ENCODE measurements at places on chromosomes 2 and 18.

- no peak for DNase-seq
Measured at GRCh38 chr2:191916826-191917225, 69.9 kb upstream of the CAVIN2 start.

- no peak for DNase-seq
Measured at GRCh38 chr18:5518899-5519371, 24.9 kb downstream of the EPB41L3 start.

DNA sequence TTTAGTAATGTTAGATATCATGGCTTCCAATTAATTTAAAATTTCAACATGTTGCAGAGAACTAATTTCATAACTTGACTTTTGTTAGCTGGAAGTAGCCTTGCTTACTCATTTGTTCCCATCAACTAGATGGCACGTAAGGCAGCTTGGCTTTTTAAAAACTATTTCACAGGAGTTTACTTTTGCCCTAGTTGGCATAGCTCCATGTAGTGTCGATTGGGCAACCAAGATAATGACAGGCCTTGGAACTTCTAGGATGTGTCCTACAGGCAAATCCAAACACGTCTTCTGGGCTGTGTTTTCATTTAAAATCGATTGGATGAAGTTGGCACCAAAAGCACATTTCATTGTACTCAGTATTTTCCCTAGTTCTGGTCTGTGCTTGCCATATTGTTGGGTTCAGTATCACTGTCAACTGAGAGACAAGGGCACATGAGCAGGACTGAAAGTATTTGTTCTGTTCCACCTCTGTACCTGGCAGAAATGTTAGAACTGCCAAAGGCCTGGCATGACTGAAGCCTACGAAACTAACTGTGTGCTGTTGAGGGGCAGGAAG is 29.4 kb downstream of the HADHB start:
- no peak for DNase-seq

DNA sequence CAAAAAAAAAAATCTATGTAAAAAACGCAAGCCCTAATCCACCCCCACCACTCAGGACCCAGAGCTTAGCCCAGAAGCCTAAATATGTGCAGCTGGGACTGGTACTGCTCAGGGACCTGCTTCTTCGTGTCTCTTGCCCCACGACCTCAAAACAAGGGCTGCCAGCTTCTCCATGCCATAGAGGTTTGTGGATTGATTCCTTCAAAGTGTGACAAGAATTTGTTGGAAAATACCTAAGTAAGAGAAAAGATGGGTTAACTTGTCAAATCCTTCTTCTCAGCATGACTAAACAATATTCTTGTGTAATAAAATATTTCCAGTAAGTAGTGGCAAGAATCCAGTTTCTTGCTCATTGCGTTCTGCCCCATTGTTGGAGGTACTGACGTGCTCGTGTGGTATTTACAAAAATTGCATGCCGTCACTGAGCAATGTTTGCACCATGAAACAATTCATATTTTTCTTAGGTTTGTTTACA is 825 bp upstream of the SCYGR1 start:
- no peak for DNase-seq

- no peak for DNase-seq
Measured at GRCh38 chr2:162164802-162165201, 12.8 kb upstream of the GCG start.

DNA sequence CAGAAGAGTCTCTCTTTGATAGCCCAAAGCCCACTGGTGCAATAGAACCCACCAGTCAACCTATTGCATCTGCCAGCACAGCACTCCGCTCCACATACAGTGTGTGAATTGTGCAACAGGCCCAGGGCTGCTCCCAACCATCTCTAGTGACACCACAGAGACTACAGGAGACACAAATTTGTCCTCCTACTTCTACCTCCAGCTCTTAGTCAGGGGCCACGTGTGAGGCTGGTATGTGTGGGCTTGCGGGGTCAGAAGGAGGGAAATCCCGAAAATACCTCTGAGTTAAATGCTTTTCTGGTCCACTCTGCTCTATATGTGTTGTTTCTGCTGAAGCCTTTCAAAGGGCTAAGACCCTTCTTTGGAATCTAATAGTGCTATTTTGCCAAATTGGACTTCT is 18.0 kb downstream of the DGUOK start:
- DNase-seq: no peak

DNA sequence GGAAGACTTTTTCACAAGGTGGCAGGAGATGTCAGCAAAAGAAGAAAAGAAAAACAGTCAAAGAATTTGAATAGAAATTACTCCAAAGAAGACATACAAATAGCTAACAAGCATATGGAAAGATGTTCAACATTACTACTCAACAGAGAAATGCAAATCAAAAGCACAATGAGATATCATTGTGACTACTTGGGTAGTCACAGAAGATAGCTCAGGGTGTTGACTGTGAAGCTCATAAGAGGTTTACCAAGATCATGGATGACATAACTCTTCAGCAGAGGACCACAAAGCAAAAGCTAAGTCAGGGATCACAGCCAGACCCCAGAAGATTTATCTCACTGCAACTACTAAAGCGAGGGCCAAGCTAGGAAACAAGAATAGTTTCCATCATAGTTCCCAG is 53.0 kb upstream of the TANK start:
- DNase-seq: no peak

GRCh38 chr2:239815671-239816070 is 209.5 kb downstream of the NDUFA10 start:
- no peak for DNase-seq

- peak; percentile 11 for DNase-seq
Measured at GRCh38 chr2:68225119-68225632, 27.2 kb downstream of the PPP3R1 start.

GRCh38 chr2:156892467-156893281 is 364.8 kb upstream of the GALNT5 start:
- peak; percentile 75 for DNase-seq

- no peak for DNase-seq
Measured at GRCh38 chr2:140086964-140087363, 1306.8 kb upstream of the NXPH2 start.

DNA sequence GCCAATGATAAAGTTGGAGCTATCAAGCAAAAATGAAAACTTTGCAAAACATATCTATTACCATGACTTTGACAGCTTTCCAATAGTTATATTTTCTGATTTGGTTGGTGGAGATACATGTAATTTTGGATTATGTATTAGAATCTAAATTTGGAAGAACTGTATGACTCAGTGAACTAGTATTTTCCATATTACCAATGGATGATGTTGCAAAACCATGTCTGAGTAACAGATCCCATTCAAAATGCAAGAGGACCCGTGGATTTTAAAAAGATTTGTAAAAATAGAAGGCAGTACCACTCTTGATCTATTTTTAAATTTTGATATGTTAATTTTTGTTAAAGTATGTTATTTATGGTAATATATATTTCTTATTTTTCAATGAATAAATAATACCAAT is 83.0 kb downstream of the TAF4B start:
- DNase-seq: no peak

DNA sequence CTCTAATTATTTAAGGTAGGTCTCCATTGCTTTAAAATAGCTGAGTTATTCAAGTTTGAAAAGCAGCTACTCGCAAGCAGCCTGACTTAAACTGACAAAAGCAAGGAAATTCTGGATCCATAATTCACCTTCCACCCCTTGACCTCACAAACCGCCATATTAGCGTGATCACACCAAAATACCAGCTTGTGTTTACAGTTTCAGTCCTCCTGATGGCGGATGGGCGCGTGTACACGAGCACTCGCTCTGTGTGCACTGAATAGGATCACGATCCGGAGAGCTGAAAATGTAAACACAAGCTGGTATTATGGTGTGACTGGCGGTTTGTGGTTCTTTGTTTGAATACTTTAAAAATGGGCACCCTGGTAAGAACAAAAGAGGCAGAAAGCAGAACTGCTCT is 42.4 kb upstream of the PSMD14 start:
- DNase-seq: no peak

GRCh38 chr2:1936427-1936980 is 192.2 kb upstream of the PXDN start:
- DNase-seq: no peak

DNA sequence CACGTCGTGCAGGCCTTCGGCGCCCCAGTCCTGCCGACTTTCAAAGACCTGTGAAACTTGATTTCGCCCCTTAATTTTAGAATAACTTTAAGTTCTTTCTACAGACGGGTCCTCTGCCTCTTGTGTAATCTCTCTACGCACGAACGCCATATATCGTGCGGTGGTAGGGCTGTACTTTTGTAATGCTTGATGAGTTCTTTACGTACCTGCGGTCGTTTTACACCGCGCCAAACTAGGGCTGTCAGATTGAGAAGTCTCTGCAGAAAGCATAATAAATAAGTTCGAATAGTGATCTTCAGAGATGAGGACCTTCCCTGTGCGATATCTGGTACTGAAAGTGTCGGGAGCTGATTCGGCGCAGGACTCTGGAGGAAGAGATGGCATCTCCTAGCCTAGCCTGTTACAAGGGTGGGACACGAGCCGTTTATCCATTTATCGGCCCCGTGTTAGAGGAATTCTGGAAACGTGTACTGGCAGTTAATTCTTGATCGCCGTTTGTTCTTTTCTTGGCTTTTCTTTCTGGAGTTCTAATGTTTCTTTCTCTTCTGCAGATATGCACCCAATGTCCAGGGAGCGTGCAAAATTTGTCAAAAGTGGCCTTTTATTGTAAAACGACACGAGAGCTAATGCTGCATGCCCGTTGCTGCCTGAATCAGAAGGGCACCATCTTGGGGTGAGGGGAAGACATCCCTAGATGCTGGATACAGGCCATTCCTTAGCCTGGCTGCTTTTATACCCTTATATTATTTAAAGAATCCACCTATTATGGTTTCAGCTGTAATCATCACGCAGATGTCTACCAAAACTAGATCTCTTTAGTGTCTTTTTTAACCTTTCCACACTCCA is 781 bp upstream of the SLC5A6 start:
- no peak for DNase-seq

DNA sequence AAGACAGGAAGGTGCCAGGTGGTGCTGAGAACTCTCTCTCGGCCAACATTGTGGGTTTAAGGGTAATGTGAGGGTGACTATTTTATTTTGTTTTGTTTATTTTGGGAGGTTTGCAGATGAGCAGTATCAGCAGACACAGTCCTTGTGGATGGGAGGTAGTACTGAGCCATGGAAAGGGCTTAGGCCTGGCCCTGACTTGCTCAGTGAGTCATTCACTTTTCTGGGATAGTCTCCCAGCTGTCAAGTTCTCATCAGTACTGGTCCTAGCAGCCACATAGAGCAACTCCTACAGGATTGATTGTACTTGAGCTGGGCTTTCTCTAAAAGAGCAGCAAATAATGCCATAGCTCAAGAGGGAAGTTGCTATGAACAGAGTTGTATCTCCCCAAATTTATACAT is 175.2 kb downstream of the LOXHD1 start:
- DNase-seq: no peak

- no peak for DNase-seq
Measured at GRCh38 chr2:132646540-132647108, 23.4 kb downstream of the LYPD1 start.

DNA sequence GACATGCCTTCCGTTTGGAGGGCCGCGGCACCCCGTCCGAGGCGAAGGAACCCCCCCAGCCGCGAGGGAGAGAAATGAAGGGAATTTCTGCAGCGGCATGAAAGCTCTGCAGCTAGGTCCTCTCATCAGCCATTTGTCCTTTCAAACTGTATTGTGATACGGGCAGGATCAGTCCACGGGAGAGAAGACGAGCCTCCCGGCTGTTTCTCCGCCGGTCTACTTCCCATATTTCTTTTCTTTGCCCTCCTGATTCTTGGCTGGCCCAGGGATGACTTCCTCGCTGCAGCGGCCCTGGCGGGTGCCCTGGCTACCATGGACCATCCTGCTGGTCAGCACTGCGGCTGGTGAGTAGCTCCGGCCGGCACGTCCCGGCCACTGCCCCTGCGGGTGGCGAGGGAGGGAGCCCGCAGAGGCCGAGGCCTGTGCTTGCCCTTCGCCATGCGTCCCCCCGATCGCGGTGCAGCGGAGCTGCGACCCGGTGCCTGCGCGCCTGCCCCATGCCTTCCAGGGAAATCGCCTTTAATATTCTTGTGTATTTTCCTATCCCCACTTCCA is 1.2 kb downstream of the BMPR2 start:
- peak; percentile 18 for DNase-seq

GRCh38 chr2:121446647-121447241 is 83.9 kb upstream of the RNU4ATAC start:
- no peak for DNase-seq

DNA sequence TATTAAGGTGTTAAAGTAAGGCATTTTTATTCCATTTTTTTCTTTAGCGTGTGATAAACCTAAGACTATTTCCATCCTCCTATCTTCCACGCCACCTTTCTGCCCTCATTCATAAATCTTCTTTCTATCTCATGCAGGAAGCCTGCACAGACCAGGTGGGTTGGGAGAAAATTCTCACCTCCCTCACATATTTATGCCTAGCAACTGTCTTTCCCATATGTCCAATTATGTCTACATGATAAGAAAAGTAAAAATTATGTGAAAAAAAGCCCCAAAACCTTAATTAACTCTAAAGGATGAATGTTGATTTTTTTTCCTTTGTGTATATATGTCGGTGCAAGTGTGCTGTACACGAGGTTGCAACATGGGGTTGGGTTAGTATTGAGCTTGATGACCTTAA is 225.6 kb upstream of the GCFC2 start:
- DNase-seq: no peak

DNA sequence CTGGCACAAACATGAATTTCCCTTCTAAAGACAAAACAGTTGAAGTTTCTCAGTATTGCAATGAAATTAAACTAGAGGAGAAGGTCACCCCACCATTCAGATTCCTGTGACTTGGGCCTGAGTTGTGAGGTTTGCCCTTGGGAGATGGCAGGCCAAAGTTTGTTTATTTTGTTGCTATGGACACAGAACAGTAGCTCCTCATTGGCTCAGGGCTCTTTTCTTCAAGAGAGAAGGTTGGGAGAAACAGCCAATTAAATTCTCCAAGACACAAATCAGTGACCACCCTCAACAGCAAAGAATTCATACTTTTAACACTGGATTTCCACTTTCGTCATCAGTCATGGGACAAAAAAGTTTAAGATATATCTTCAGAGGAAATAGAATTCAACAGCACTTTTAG is at the start of gene FLACC1:
TSS of gene FLACC1 (minus strand) at position 125 of the 400 bp plus-strand sequence. CDS start 5,941 bp downstream, outside the sequence.
- no peak for DNase-seq

GRCh38 chr18:44957461-44957860 is 276.8 kb downstream of the SETBP1 start:
- DNase-seq: no peak

- DNase-seq: no peak
Measured at GRCh38 chr2:207970826-207971180, 54.5 kb downstream of the PLEKHM3 start.

DNA sequence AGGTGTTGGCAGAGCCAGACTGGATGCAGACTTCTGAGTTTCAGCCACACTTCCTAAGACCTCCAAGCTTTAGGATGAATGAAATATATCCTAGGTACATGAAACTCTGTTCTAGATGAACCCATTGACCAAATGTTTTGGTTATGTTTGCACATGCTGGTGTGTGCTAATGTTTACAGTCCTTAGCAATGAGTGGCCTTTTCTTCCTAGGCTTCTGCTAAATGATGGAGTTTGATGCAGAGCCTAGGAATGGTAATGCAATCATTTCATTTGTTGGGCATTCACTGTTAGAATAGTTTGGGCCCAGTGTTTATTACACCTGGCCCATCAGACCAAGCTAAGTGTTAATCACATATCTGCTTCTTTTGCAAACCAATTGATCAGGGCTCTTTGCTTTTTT is 464.7 kb downstream of the MEIS1 start:
- DNase-seq: no peak

GRCh38 chr18:35861367-35862118 is 110.9 kb upstream of the RMP24 start:
- no peak for DNase-seq

All from NCI-H774 (cell line).